Fibroblast of lung (primary cell): ENCODE measurements at places on chromosomes 6 and 20. TPM values are rescaled to one million over a fixed set of nuclear protein-coding genes. Genes with fewer than 3 reads are reported as not detected.

Gene ZSWIM3
- polyA plus RNA-seq = 3.4 and 3.6 TPM in 2 replicates

Gene ULBP2
- 6.9 and 10.0 TPM in 2 replicates for polyA plus RNA-seq

Gene STXBP5
- 27.6 and 39.8 TPM in 2 replicates for polyA plus RNA-seq

Gene MEP1A
- polyA plus RNA-seq = not detected in 2 replicates

Gene RBM24
- polyA plus RNA-seq = 1.8 and 2.5 TPM in 2 replicates

Gene LHFPL5
- not detected in 2 replicates for polyA plus RNA-seq

Gene MTFR2
- polyA plus RNA-seq = 3.3 and 12.7 TPM in 2 replicates

Gene ATG5
- polyA plus RNA-seq = 33.3 and 38.6 TPM in 2 replicates

Gene BRPF3
- 10.4 and 16.0 TPM in 2 replicates for polyA plus RNA-seq

Gene LTB
- not detected in 2 replicates for polyA plus RNA-seq

Gene C6orf58
- 0.05 TPM in 1 of 2 replicates, not detected in the other for polyA plus RNA-seq

Gene PRRT1
- polyA plus RNA-seq = 0.61 and 0.73 TPM in 2 replicates

Gene VSX1
- not detected in 2 replicates for polyA plus RNA-seq

Gene UBE3D
- 2.8 and 3.6 TPM in 2 replicates for polyA plus RNA-seq

Gene DAAM2
- polyA plus RNA-seq = 13.0 and 48.2 TPM in 2 replicates

Gene BMP7
- polyA plus RNA-seq = not detected in 2 replicates

Gene SAMD3
- 1.5 and 3.9 TPM in 2 replicates for polyA plus RNA-seq

Gene RRAGD
- polyA plus RNA-seq = 0.07 and 0.08 TPM in 2 replicates

Gene MSH5
- polyA plus RNA-seq = 6.0 and 11.1 TPM in 2 replicates

Gene IYD
- not detected in 2 replicates for polyA plus RNA-seq

Gene EZR
- 105 and 132 TPM in 2 replicates for polyA plus RNA-seq

Gene SCGN
- polyA plus RNA-seq = not detected in 2 replicates

Gene TNF
- not detected in 2 replicates for polyA plus RNA-seq

Gene EFCAB8
- not detected in 2 replicates for polyA plus RNA-seq

Gene WFDC10B
- 0.22 TPM in 1 of 2 replicates, not detected in the other for polyA plus RNA-seq

Gene PAK5
- polyA plus RNA-seq = not detected in 2 replicates

Gene ANGPT4
- polyA plus RNA-seq = not detected in 2 replicates

Gene TMEM200A
- polyA plus RNA-seq = 50.2 and 70.5 TPM in 2 replicates

Gene BPIFA1
- polyA plus RNA-seq = not detected in 2 replicates

Gene SLC16A10
- polyA plus RNA-seq = not detected in 2 replicates

Gene ESR1
- polyA plus RNA-seq = 0.06 and 0.35 TPM in 2 replicates

Gene GMPR
- 16.4 and 27.1 TPM in 2 replicates for polyA plus RNA-seq

Gene GPR63
- polyA plus RNA-seq = 0.94 and 1.2 TPM in 2 replicates

Gene MAP7
- polyA plus RNA-seq = 0.34 and 0.40 TPM in 2 replicates

Gene PLN
- 0.56 and 1.3 TPM in 2 replicates for polyA plus RNA-seq

Gene TOX2
- 9.6 and 14.8 TPM in 2 replicates for polyA plus RNA-seq

Gene CCN6
- 0.08 and 0.49 TPM in 2 replicates for polyA plus RNA-seq

Gene RBM38
- 3.9 and 7.3 TPM in 2 replicates for polyA plus RNA-seq

Gene RSPO4
- polyA plus RNA-seq = not detected in 2 replicates

Gene SLC12A5
- 0.11 and 0.27 TPM in 2 replicates for polyA plus RNA-seq

Gene CYP21A2
- polyA plus RNA-seq = not detected in 2 replicates

Gene KIF25
- not detected in 2 replicates for polyA plus RNA-seq

Gene LRRC1
- polyA plus RNA-seq = 3.8 and 9.3 TPM in 2 replicates

Gene KIFC1
- 8.0 and 36.6 TPM in 2 replicates for polyA plus RNA-seq

Gene PHACTR3
- polyA plus RNA-seq = not detected in 2 replicates

Gene OPRL1
- 0.17 and 0.49 TPM in 2 replicates for polyA plus RNA-seq

Gene DEFB125
- not detected in 2 replicates for polyA plus RNA-seq

Gene PTPRK
- polyA plus RNA-seq = 19.4 and 20.6 TPM in 2 replicates

Gene CYP24A1
- not detected in 2 replicates for polyA plus RNA-seq

Gene TLDC2
- polyA plus RNA-seq = 0.09 TPM in 2 replicates

Gene PRR18
- polyA plus RNA-seq = 0.01 TPM in 1 of 2 replicates, not detected in the other

Gene PLCB4
- 7.3 and 8.2 TPM in 2 replicates for polyA plus RNA-seq

Gene PHACTR1
- 0.43 and 0.60 TPM in 2 replicates for polyA plus RNA-seq

Gene BMP6
- polyA plus RNA-seq = 0.09 and 0.20 TPM in 2 replicates

Gene CLDN20
- 0.05 TPM in 1 of 2 replicates, not detected in the other for polyA plus RNA-seq
